ENCODE measurements at places on chromosomes 1 and 21. TPM values are rescaled to one million over a fixed set of nuclear protein-coding genes. Genes with fewer than 3 reads are reported as not detected.

The ASTN1 gene
- not detected for total RNA-seq

The PCP4 gene
- total RNA-seq = not detected

GRCh38 chr1:106831511-106831910 is 225.0 kb upstream of the PRMT6 start:
- no peak for DNase-seq

DNA sequence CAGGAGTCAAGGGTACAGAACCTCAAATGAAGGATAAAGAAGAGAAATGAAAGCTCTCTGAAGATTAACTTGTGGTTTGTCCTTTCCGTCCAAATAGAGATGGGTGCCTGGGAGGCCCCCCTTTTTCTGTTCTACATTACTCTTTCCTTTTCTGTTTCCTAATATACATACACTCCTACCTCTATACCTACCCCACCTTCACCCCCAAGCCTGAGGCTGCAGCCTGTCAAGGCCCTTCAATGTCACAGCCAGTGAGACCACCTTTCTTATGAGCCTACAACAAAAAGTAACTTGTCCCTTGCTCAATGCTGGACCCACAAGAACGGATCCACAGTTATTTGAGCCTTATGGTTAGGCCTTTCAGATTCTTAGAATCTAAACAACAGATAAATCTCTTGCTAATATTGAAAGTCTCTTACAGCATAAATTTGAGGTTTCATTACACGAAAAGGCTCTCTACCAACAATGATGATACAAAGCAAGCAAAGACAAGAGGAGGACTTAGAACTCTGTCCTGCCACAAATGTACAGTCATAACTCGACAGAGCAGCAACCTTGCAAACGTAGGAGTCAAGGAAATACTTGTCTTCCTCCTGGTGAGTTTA is 4.1 kb upstream of the TRAF3IP3 start:
- DNase-seq = no peak

DNA sequence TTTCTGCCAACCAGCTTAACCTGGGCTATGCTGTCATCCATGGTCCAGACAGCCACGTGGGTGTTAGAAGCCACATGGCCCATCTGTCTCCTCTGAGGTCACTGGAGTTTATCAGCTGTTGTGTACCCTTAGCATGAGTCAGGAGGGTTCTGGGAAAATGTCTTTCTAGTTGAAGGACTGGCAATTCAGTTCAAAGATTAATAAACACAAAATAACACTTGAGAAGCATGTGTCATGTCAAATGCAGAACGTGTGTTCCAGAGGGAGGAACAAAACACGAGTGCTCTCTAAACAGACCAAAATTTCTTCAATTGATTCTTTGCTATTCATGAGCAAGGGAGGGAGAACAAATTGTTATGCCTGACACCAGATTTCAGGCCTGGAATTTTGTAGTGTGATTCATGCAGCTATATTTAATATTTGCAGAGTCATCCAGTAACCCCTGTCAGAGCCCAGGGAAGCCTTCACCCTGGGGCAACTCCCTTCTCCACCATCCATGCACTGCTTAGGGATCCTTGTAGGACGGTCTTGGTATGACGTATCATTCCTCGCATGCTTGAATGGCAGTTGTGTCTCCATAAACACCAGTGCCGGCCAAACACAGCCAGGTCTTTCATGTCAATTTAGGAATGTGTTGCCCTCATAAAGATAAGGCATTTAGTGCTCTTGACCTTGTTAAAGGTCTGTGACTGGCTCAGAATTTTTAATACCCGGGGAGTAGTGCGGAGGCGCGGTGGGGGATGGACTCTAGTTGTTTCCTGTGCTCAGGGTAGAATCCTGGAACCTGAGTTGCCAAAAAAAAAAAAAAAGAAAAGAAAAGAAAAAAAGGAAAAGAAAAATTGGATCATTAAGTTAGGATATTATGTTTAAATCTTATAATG is 27.7 kb upstream of the DYRK1A start:
- peak; percentile 65 for DNase-seq

DNA sequence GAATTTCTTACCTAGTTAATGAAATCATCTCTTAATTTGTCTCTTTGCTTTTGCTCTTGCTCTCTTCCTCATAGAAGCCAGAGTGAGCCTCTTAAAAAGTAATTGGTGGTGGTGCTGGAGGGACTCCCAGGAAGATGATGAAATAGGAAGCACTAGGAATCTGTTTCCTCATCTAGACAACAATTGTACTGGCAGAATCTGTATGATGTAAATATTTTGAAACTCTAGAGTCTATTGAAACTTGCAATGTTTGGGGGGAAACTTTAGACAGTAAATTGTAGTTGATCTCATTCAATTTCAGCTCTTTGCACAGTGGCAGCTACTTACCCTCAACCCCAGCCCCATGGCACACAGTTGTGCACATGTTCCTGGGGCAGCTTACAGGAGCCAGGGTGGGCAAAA is 10.6 kb downstream of the RGSL1 start:
- DNase-seq = no peak

Data from lung microvascular endothelial cell (primary cell).